Stimulated activated CD8-positive, alpha-beta memory T cell treated with anti-CD3 and anti-CD28 coated beads, Interleukin-4, amount 100 ng/mL, for 48 hours (primary cell): ENCODE measurements at places on chromosomes 16 and 17.
A peak's percentile ranks its signal among the peaks of the same experiment; 100 is the strongest.

DNA sequence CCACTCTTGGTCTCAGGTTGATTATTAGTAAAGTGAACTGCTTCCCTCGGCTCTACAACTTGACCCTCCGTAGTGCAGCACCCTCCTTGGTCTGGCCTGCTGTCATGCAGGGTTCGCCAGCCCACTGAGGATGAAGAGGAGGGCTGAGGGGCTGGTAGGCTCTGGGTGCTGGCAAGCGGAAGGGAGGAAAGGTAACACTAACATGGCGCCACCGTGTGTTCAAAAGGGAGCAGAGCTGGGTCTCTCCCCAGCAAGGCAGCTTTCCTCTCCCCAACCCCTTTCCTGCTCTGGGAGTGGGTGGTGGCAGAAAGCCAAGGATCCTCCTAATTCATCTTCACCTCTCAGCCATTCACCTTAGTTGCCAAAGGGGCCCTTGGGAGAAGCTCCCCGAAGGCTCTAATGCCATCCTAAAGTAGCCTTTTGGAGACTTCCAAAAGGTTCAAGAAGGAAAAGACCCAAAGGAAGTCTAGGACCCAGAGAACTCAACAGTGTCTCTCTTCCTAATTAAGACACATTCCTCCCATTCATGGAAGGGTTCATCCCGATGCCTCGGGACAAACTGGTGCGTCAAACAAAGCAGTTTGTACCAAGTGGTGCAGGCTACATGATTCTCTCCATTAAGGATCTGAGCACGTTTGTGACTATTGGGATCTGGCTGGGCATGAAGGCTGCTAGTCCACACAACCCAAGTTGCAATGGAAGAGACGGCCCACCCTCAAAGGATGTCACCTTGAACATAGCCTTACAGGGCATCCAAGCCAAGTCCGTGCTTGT is 90.8 kb upstream of the TOB1 start:
- DNase-seq, result peak; percentile 77

DNA sequence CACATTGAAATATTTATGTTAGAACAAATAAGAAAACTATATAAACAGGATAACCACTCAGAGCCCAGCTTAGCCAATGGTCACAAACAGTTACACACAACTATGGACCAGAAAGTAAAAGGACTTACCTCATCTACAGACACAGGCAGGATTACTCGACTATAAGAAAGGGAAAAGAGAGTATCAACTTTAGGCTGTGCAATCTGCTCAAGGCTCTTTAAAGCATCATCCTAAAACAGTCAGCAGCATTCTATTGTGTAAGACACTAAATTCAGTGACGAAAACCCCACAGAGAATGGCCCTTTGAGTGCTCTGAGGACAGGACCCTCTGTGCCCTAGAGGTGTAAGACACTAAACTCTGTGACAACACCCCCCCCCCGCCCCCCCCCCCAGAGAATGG is 4.2 kb downstream of the PITPNA start:
- no peak for DNase-seq

DNA sequence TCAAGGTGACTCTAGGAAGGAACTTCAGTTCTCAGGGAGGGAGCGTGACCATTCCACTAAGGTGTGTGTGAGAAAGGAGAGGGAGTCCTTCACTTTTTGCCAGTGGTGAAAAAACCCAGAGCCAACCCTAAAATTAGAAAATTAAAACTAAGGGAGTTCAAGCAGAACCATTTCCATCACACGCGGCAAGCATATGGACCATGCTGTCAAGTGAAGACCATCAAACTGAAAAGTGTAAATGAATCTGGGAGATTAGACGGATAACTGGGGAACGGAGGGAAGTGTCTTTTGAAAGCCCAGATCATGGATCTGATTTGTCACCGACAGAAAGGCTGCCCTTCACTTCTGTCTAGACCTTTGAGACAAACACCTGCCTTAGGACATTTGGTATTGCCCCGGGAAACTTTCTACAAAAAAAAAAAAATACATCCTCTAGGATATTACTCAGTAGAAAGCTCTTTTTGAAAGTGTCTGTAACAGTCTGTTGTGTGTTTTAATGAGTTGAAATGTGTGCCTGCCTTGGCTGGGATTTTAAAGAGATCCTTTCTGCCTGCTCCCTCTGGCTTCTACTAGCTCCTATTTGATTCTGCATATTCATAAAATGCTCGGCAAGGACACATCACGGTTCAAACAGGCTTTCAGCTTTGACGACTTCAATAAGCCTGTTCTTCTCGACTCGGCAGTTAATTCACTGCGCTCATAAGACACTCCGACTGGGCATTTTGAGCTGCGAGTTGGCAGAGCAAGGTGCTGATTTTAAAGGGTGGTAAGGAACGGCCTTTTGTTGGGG is 81.4 kb upstream of the ERCC4 start:
- DNase-seq, result no peak

DNA sequence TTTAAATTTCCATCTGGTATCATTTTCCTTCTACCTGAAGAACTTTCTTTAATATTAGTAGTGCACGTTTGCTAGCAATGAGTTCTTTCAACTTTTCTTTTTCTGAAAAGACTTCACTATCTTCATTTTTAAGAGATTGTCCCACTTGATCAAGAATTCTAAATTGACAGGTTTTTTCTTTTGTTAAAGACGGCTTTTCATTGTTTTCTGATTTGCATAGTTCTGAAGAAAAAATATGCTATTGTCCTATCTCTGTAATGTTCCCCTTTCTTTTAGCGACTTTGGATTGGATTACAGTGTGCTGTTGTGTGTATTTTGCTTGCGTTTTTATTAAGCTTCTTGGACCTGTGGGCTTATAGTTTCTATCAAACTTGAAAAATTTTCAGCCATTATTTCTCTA is 126.3 kb upstream of the NACA2 start:
- no peak for DNase-seq

- no peak for DNase-seq
These were observed 14.4 kb downstream of the CTRL start for GRCh38 chr16:67917140-67917851.

DNA sequence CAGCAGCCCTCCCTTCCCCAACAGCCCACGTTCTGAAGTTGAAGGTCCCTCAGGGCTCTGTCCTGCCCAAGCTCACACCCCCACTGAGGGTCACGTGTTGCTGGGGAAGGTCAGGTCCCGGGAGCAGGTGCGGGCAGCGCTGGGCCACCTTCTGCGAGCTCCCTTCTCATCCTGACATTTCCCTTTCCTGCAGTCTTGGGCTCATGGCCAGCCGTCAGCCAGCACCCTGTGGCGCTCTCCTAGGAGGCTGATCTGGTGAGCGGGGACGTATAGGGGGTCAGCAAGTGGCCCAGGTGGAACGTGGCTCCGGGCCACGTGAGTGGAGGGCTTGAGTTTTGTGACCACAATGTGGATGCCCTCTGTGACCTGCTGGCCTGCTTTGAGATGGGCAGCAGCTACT is 73.4 kb downstream of the RAP1GAP2 start:
- DNase-seq, result no peak

GRCh38 chr16:12995721-12996372 is 94.4 kb downstream of the SHISA9 start:
- no peak for DNase-seq

DNA sequence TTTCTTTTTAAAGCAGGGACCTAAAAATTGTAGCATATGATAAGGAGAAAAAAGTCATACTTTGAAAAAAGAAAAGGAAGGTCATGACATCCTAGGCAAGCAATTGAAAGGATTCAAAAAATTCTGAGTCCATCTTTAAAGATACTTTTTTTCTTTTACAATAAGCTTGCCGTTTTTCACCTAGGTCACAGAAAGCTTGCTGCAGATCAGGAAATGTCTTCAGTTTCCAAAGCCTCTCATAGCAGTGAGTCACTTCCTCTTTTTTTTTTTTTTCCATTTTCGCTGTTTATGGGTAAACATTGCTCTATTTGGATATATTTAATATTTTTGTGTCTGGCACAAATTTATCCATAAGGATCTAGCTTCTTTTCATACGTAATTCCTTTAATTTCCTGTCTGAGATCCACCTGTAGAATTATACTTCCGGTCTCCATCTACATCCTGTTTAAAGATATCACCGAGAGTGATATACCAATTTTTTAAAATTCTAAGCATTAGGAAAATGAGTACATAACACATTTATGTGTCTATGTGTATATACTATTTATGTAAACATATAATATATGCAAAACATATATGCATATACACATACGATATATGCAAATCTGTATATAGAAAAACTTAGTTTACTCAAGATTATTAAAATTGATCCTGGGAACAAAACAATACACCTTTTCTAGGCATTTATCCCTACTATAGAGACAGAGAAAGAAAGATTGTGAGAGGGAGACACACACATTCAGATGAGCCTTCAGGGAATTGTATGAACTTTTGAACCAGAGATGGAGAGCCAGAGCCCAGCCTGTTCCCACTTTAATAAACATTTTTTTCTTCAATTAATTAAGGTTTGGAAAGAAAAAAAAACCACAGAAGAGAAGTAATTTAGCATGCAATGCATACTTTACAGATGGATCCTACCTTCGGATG is 134.4 kb downstream of the SKAP1 start:
- DNase-seq, result no peak

GRCh38 chr16:89616623-89617022 is 3.2 kb downstream of the DPEP1 start:
- no peak for DNase-seq

GRCh38 chr16:68972720-68973119 is 129.4 kb downstream of the TANGO6 start:
- DNase-seq, result no peak

GRCh38 chr16:84810518-84811273 is 9.1 kb upstream of the CRISPLD2 start:
- peak; percentile 31 for DNase-seq

GRCh38 chr17:35082073-35082657 is 18.7 kb upstream of the RFFL start:
- no peak for DNase-seq

DNA sequence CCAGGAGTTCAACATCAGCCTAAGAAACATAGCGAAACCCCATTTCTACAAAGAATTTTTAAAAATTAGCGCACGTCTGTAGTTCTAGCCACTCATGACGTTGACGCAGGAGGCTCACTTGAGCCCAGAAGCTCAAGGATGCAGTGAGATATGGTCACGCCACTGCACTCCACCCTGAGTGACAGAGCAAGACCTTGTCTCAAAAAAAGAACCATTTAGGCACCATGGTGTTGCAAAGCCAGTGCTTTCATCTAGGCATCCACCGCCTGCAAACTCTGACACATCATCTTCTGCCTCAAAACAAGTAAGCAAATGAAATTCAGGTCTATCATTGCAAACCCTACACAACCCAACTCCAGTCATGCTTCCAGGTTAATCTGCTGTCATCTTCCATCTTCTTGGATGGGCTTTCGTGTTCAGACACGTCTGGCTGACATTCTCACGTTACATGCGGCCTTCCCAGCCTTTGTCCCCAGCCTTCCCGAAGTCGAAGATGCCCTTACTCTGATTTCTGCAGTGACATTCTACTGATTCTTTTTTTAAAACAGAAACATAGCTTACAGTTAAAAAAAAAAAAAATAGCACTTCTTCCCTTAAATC is 8.9 kb downstream of the ANKRD11 start:
- no peak for DNase-seq

DNA sequence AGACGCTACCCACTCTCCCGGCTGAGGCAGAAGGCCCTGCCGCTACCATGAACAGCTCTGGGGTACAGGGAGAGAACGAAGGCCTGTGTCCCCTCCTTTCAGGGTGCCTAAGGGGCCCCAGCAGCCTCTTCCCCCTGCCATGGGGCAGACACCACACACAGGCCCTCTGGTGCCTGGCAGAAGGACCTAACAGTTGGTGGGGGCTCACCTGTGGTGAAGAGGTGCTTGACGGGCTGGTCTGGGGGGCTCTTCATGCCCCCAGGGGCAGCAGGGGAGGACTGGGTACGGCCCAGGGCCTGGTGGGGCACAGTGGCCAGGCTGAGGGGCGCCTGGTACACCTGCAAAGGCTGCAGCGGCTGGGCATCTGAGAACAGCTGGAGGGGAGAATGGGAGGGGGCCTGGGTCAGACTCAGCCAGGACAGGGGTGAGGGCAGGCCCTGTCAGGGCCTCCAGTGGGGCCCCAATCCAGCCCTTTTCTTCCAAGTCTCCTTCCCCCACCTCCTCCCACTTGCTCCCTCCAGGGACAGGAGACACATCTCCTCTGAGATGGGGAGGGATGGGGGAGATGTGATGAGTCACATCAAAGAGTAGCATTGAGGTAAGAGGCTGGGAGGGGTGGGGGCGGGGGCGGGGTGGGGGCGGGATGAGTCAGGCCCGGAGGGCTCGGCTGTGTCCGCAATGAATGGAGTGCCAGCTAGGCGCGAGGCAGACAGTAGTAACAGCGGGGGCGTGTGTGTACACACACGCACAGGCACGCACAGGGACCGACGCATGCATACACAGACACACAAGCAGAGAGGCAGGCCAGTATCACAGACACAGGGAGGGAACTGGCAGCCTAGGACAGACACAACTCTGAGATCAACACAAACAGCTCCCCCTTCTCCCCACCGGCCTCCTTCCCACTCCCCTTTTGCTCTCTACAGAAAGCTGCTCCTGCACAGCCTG is 16.1 kb downstream of the G6PC3 start:
- peak; percentile 63 for DNase-seq

DNA sequence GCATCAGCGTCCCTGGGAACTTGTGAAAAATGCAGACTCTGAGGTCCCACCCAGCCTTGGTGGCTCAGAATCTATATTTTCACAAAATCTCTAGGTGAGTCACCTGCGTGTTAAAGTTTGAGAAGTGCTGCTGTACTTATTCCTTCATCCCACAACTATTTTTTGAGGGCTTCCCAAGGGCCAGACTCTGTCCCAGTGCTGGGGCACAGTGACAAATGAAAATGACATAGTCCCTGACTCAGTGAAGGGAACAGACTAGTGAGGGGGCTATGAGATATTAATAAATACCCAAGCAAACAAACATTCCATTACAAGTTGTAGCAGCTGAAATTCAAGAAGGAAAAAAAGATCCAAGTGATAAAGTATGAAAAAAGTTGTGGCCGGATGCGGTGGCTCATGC is 9.9 kb upstream of the EMP2 start:
- DNase-seq, result no peak

- DNase-seq, result peak; percentile 48
These were observed 752 bp downstream of the EXOSC6 start for GRCh38 chr16:70250748-70251628.

GRCh38 chr16:87580855-87581261 is 21.4 kb upstream of the JPH3 start:
- DNase-seq, result peak; percentile 38

GRCh38 chr17:30957741-30958140 is 13.1 kb upstream of the RNF135 start:
- no peak for DNase-seq

GRCh38 chr17:57855391-57856035 is 5.7 kb upstream of the MRPS23 start:
- DNase-seq, result no peak

DNA sequence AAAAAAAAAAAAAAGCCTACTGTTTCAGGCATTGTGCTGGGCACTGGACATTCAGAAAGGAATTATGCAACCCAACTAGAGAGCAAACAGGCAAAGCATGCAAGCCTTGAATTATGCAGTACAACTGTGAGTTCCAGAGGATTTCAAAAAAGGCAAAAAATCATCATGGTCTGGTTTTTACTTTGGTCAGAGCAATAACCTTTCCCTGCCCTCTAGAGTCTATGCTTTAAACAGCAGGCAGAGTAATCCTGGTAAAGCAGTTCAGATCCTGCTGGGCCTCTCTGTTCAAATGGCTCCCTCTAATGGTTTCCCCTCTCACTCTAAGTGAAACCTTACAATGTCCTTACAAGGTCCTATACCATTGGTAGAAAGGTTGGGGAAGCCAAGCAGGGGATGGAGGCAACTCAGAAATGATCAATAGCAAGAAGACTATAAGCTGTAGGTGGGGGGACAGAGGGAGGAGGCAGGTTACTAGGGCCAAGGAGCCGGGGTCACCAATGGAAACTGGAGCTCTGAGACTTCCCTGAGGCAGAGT is 4.6 kb upstream of the TAF15 start:
- DNase-seq, result peak; percentile 42

GRCh38 chr17:42928714-42929496 is 28.3 kb downstream of the G6PC1 start:
- peak; percentile 60 for DNase-seq
